ENCODE measurements at places on chromosomes 11 and 22.

DNA sequence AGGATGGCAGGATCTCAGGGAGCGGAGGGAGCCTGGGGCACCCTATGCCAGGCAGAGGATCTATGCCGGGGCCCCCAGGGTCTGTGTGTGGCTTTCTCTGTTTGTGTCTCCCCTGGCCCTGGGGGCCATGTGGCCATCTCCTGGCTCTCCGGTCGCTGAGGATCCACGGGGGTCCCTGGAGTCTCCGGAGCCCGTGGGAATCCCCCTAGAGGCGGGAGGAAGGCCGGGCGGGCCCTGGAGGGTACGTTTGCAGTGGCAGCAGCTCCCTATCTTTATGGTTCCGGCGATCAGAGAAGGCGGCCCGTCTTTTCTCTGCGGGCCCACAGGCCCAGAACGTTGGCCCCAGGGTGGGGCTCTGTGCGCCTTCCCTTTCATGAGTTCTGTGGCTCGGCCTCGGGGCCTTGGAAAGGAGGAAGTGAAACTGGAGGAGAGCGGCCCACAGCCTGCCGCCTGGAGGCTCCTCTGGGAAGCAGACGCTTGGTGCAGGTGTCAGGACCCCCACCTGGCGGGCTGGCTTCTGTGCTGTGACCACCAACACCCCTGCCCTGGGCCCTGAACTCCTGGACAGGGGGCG is 82.1 kb downstream of the KCNQ1 start:
- no peak for DNase-seq

DNA sequence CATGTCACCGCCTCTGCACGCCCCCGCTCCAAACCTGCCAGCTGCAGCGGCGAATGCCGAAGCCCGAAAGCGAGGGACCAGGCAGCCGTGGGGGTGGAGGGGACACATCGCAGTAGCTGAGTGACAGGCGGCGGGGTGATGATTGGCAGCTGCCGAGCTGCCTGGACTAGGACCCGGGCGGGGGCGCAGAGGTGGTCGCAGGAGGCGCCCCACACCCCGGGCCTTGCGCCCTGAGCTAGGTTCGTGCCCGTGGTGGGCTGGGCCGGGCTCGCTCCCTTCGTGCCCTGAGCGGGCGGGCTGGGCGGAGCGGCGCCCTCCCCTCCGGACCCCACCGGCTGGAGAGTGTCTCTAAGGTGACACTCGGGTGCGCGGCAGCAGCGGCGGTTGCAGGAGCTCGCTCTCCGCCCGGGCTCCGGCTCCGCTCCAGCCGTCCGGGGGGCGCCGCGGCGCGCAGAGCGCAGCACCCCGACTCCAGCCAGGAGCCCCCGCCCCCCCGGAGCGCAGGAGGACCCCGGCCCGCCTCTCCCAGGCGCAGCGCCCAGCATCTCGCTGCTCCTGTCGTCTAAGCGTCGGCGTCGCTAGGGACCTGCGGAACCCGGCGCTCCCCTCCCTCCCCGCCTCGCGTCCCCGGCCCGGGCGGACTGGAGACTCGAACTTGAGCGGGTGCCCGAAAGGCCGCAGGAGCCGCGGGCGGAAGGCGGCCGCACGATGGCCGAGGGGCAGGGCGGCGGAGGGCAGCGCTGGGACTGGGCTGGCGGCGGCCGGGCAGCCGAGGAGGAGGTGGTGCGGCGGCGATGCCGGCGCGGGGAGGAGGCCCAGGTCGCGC is 14.5 kb upstream of the DGKZ start:
- no peak for DNase-seq

DNA sequence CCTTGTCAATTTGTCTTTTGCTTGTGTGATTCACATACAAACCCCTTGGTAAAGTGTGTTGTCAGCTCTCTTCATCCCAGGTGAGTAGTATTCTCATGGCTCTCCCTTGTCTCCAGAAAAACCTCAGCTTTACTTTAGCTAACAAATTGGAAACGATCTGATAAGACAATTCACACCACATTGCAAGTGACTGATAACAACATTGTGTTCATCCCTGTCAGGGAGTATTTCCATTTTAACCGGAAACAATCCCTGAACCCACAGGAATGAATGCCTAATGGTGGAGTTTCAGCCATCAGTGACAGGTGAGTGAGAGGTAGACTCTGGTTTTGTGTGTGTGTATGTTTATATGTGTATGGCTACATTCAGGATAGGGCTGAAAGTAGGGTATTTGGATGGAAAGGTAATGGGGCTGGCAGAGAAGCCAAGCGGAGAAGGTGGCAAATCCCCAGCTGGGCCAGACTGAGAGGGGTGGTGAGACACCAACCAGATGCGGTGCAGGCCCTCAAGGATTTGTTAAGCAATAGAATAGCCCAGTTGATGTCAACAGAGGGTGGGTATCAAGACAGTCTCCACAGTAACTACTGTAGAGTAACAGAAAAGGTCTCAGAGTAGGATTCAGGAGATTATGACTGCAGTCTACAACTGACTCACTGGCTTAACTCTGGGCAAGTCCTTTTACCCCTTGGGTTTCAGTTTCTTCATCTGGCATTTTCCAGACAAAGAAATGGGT is 7.6 kb downstream of the LRRC51 start:
- DNase-seq: no peak

- peak; percentile 91 for DNase-seq
Measured at GRCh38 chr11:113773416-113774173, at the start of gene ZW10. TSS of gene ZW10 (minus strand) at chr11:113773692. CDS start at chr11:113773666, 26 bp downstream.

DNA sequence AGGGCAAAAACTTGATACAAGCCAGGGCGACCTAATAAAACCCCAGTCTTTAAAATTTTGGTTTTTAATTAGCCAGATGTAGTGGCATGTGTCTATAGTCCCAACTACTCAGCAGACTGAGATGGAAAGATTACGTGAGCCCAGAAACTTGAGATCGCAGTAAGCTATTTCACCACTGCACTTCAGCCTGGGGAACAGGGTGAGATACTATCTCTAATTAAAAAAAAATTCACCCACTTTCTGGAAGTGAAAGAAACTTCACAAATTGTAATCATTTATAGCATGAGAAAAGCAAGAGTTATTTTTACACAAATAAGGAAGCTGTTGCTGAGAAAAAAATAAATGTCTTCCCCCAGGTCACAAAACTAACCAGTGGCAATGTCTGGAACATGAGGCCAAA is 882 bp upstream of the GLYATL2 start:
- no peak for DNase-seq

- no peak for DNase-seq
Measured at GRCh38 chr11:109795234-109795633, 298.0 kb upstream of the ZC3H12C start.

DNA sequence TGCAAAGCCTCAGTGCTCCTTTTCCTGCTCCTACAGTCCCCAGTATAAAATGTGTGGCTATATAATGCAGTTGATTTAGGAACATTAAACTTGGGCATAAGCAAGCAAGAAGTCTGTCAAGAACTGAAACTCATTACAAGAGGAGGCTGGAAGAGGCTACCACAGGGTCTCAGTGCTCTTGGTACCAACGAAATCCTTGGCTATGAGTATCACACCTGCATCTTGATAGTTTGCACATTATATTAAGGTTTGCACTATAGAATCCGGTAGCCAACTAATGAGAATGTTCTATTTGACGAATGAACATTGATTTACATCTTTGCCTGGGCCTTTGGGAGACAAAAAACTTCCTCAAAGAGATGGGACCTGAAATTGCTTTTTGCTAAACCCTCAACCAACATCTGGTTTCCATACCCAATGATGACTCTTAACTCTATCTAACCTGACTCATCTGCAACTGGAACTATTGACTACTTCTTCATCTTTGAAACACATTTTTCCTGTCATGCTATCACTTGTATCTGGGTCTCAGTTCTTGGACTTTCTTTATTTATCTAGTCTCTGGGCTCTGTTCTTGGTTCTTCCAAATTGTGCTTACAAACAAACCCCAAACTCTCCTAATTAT is 207.2 kb upstream of the CTSC start:
- DNase-seq: no peak

- DNase-seq: no peak
Measured at GRCh38 chr11:126210871-126211235, 597 bp downstream of the RPUSD4 start.

DNA sequence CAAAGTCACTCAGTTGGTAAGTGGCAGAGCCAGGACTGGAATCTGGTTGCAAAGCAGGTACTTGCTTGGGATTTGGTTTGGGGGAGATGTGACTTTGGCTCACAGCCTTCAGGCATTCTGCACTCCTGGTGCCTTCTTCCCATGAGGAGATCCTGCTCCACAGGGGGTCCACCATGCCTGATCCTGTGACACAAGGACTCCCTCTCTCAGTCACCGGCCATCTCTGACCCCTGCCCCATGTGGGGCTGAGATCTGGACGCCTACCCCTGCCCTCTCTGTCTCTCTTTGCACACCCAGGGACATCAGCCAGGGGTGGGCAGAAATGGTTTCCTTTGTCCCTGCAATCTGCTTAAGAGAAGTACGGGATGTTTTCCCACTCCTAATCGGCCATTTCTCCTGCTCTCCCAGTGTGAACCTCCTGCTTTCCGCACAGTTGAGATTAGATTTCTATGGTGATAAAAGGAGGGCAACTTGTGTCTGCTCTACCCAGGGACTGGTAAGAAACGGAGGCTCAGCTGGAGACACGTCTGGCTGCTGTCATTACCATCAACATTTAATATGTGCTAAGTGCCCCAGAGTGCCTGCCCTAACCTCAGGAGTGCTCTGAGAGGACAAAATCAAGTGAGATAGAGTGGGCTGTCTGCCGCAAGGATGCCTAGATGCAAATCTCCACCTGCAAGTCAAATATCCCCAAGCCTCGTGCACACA is 11.1 kb upstream of the FXYD6 start:
- no peak for DNase-seq

DNA sequence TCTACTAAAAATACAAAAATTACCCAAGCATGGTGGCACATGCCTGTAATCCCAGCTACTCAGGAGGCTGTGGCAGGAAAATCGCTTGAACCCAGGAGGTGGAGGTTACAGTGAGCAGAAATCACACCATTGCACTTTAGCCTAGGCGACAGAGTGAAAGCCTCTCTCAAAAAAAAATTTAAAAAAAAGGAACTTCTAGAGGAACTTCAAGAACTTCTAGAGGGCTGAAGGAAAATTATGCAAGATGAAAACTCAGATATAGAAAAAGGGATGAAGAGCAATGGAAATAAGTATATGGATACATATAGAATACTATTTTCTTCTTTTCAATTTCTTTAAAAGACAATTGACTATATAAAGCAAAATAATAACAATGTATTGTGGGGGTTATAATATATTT is 51.2 kb upstream of the PRR5 start:
- no peak for DNase-seq

DNA sequence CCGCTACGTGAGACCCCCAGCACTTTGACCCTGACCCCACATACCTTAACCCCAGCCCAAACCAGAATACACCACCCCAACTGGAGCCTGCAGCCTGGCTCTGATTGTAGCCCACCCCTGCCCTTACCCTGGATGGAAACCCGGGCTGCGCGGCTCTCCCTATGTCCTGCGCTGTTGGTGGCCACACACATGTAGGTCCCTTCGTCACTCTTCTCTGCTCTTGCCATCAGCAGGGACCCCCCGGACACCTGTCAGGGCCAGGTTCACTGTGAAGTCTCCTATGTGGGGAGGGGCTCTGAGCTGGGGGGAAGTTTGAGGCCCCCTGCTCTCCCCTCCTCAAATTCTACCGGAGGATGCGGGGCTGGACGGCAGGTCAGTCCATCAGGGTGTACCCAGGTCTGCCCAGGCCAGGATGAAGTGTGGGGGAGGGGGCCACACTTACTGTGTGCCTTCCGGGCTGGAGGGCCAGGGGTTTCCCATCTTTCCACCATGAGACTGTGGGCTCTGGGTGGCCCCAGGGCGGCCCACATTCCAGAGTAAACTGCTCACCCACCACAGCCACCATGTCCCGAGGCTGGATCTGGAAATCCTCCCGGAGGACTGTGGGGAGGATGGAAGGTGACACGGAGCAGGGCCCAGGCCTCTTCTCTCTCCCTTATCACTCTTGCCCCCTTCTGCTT is 1.5 kb downstream of the ROBO4 start:
- DNase-seq: no peak

DNA sequence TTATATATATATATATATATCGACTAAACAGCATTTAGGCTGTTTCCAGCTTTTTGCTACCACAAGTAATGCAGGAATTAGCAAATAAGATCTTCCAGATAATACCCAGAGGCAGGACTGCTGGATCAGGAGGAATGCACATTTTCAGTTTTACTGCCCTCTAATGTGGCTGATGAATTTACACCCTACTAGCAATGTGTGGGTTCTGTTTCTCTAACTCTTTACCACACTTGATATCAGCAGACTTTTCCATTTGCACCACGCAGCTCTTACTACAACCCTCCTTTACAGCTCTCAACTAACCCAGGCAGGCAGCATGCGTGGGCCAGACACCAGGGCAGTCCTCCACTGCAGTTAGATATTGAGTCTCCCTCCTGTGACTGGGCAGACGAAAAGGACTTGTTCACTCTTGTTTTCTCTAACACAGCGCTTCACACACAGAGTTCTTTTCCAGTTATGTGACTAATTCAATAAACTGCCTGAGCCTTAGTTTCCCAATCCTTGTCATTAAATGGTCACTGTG is 67.7 kb downstream of the IGLL5 start:
- no peak for DNase-seq

GRCh38 chr22:23772649-23773473 is at the start of gene MMP11:
TSS of gene MMP11 (plus strand) at chr22:23772849. CDS start at chr22:23772871, 22 bp downstream.
- DNase-seq: peak; percentile 37

DNA sequence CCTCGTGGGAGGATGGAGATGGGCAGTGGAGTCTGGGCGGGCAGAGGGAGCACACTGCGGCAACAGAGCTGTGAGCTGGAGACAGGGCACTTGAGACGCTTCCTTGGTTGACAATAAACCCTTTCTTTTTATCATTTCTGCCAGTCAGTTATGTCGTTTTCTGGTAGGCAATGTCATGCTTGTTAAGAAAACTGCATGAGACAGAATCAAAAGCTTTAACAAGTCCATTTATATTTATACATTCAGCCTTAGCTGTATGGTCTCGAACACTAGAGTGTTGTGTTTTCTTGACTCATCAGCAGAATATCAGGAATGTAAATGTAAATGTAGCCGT is 31.9 kb downstream of the PPFIA1 start:
- DNase-seq: no peak

DNA sequence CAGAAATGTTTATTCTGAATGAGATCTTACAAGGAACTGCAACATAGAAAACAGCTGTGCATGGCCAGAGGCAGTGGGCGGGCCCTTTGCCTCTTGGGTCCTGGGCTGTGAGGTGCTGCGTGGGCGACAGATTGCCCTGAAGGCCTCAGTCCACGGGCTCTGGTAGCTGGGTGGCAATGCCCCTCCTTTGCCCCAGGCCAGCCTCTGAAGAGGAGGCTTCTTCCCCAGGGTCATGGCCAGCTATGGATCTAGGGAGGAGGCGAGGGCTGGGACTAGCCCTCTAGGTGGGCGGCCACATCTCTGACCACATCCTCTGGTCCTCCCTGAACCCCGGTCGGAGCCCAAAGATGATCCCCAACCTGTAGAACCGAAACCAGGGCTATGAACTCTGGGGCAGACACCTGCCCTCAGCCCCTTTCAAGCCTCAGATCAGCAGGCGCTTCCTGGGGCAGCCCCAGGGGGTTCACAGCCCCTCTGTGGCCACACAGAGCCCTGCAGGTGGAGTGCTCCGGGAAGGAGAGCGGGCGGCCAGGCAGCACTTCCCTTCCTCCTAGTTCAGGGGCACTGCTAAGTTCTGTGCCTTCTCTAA is 6.6 kb upstream of the CDC42BPG start:
- DNase-seq: no peak

GRCh38 chr11:116375221-116375620 is 397.6 kb downstream of the BUD13 start:
- DNase-seq: no peak

Data from cerebellum (tissue), 4 donors.